ENCODE measurements at places on chromosomes 13 and 19. TPM values are rescaled to one million over a fixed set of nuclear protein-coding genes. Genes with fewer than 3 reads are reported as not detected.

DNA sequence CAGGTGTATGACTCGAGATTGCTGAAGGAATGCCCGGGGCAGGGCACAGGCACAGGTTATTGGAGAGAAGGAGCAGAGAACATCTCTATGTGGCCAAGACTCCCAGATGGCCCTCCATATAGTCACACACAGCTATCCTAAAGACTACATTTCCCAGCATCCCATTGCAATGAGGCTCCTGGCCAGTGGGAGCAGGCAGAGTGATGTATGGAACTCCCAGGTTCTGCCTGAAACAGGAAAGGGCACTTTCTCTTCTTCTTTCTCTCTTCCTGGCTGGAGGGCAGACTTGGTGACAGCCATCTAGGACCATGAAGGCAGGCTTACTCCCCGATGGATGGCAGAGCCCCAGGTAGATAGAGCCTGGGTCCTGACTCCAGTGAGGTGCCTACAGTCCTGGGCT, 13.5 kb downstream of the PPP1R13L start:
- peak; percentile 20 for DNase-seq

DNA sequence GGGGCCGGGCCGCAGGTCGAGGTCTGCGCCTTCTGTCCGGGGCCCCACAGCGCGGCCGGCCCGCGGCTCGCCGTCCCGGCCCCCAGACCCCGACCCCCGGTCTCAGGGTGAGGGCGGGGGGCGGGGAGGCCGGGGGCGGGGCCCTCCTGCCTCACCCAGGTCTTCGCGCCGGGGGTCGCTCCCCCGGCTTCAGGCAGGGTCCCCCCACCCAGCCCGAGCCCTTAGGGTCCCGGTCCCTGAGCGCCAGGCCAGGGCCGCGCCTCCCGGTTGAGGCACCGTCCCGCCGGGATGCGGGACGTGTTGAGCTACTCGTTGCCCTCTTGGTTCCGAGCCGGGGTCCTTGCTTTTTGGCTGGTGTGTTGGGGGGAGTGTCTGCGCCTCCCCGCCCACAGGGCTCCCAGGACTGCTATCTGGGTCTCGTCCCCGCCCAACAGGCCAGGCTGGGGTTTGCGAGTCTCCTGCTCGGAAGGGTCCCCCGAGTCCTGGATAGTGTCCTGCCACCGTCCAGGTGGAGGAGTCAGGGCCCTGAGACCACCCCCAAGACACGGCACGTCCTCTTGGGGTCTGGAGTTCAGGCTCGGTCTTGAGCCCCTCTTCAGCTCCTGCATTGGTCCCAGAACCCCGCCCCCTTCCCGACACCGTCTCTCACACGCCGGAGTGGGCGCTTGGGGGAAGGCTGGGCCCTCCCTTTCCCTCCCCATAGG, 452 bp downstream of the PIAS4 start:
- DNase-seq = peak; percentile 18

DNA sequence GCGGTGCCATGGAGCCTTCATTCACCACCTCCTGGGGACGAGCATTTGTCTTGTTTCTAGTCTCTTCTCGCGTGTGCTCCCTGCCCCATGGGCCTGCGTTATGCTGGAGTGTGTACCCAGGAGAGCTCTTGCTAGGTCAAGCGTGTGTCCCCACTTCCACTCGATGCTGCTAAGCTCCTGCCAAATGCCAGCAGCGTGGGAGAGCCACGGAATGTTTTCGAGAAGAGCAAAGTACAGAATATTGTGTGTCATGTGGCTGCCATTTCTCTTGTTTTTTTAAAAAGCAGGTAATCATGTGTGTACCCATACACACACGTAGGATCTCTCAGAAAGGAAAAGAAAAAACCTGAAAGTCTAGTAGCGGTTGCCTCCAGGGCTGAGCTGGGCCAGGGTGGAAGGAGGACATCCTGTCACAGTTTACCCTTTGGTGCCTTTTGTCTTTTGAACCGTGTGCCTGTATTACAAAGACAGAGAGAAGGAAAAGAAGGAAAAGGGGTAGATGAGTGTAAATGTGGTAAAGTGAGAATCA, 28.6 kb downstream of the PAK4 start:
- no peak for DNase-seq

GRCh38 chr13:42777467-42777866, 3.9 kb upstream of the FAM216B start:
- DNase-seq = no peak

DNA sequence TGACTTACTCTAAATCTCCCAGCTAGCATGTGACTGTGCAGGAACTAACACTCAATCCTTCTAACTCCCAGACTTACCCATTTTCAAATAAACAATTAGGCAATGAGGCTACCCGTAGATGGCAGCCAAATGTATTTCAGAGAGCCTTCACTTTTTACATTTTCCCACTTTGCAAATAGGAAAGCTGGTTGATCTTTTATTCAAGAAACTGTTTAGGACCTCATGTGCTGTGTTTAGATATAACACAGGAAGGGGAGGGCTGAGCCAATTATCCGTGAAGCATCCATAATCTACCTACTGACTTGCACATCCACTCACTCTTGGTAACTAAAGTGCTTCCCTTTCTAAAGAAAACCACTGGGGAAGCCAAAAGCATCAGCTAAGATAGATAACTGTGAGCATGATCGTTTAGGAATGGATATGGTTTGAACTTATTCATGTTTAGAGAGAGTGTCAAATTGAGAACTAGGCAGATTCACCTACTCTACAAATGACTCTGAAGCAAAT, 33.4 kb downstream of the MBNL2 start:
- no peak for DNase-seq

GRCh38 chr19:53102756-53103233, 427 bp downstream of the ZNF160 start:
- no peak for DNase-seq

DNA sequence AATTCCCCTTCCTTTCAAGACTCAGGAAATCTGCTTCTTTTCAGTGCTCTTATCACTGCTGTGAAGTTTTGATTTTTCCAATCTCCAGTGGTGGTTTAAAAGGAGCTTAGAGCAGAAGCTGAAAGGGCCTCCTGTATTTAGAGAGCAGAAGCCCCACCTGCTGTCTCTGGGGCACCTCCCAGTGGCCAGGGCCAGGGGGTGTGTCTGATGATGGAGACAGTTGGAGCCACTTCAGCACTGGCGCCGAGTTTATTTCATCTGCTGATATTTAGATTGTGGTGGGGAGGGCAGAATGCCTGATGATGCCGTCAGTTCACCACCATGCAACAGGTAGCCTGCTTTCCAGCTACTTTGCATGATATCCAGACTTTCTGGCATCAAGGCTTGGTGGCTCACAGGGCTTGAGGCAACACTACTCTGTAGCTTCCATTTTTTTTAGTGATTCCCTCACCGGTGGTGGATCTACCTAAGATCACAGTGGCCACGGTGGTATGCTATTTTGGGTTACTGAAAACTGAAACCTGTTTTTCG, 371.9 kb downstream of the KCNRG start:
- peak; percentile 25 for DNase-seq

DNA sequence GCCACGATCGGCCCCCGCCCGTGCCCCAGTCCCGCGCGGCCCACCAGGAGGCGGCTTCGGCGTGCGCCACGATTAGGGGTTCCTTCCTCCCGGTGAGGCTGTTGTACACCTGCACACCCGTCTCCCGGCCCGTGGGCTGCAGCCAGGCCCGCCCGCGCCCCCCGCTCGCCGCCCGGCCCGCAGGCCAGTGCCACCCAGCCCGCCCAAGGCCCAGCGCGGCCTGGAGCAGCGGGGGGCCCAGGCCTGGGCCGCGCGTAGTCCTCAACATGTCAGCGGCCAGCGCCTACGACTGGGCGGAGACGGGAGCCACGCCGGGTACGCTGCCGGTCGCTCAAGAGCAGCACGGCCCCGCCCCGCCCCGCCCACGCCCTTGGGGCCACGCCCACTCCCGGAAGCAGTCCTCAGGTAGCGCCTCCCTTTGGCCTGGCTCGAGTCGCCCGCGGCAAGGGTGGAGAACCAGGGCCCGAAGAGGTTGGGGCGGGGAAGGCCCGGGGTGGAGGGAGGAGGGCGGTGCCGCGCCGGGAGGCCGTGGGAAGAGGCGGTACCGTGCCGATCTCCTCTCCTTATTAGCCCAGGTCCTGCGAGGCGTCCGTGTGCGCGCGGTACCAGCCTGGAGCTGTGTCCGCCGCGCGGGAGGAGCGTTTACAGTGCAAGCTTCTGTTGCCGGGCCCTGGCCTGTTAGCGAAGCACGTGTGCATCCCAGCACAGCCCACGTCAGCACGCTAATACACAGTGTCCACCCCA, at the start of gene CARS2:
CARS2 (minus strand) TSS at position 291 of the 744 bp plus-strand sequence; CDS start at position 268, 23 bp downstream.
- DNase-seq = peak; percentile 94

Gene CCDC8
- total RNA-seq = not detected

Gene IRGC
- total RNA-seq = not detected

Gene KLHL1
- not detected for total RNA-seq

Data from HepG2 (cell line).